ENCODE measurements at places on chromosomes 6 and 20.

DNA sequence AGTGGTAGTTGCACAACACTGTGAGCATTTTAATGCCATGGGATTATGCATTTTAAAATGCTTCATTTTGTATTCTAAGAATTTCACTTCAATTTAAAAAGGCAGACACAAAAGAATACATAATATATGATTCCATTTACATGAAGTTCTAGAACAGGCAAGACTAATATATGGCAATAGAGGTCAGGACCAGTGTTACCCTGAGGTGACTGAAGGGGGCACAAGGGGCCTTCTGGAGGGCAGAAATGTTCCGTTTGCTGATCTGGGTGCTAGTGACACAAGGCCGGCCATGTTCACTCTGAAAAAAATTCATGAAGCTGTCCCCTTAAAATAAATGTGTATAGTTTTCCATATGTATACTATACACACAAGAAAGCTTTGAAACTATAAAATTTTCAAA lies 28.5 kb downstream of the TASP1 start:
- DNase-seq, result no peak

DNA sequence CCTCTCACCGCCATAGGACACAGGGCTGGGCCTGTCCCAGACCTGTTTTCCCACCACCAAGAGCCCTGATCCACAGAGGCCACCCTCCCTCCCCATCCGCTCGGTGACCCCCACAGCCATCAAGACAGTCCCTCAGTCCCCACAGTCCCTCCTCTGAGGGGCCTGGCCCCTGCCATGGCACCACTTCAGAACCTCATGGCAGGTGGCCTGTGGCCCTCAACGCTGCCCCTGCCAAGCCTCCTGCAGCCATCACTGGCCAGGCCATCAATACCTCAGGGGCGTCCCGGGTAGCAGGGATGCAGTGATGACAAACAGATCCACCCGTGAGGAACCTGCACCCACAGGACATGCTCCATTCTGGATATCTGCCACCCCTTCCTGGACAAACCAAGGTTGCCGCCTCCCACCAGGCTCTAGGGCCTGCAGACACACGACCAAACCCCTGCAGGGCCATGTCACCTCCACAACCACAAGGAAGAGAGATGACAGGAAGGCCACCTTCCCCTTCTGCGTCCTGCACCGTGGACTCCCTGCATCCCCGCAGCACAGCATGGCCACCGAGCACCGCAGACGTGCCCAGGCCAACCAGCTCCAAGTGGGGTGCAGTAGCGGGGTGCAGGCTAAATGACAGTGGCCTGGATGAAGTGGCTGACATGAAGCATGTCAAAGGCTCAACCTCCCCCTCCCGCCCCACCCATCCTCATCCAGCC lies 14.0 kb downstream of the TAF4 start:
- no peak for DNase-seq

- DNase-seq, result no peak
Observed at GRCh38 chr20:50015993-50016770, 33.4 kb downstream of the SNAI1 start.

- DNase-seq, result no peak
Observed at GRCh38 chr6:158023597-158023939, 41.9 kb downstream of the SYNJ2 start.

- DNase-seq, result no peak
Observed at GRCh38 chr6:11702500-11703130, 76.0 kb downstream of the ADTRP start.

DNA sequence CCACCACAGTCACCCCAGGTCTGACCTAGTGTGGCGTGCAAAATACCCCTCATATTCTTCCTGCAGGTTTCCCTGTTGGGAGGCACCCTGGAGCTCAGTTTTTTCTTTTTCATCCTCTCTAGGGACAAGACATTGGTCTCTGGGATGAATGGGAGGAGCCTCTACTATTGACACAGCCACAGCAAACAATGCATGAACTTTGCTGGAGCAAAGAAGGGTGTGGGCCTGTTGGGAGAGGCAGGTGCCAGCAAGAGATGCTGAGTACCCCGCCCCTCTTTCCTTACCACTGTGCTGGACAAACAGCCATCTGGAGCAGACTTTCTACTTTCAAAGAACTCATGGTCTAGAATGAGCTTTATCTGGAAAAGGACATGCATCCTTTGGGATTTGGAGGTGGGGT lies 10.1 kb downstream of the TGM3 start:
- no peak for DNase-seq
